ENCODE measurements at places on chromosomes 2 and 18.

GRCh38 chr18:48548011-48548771 is 9.4 kb downstream of the CTIF start:
- DNase-seq: no peak

GRCh38 chr2:144378551-144378950 is 141.4 kb downstream of the ZEB2 start:
- DNase-seq: no peak

DNA sequence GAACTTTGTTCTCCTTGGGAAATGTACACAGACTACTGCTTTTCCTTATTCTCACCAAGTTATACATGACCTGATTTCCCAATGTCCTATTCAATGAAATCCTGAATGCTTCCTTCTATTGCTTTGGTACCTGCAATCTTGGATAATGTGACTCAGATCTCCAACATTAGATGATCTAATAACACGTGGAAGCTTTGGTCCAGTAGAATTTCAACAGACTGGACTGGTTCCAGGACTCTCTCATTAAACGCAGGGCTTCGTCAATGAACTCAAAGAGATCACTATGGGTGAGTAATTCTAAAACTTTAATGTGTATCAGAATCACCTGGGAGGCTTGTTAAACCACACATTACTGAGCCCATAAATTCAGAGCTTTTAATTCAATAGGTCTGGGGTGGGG is 413.6 kb upstream of the KCNH7 start:
- no peak for DNase-seq

- DNase-seq: no peak
Measured at GRCh38 chr2:36190097-36190496, 165.5 kb upstream of the CRIM1 start.

- DNase-seq: no peak
Measured at GRCh38 chr2:228224410-228224809, 42.9 kb upstream of the SPHKAP start.

DNA sequence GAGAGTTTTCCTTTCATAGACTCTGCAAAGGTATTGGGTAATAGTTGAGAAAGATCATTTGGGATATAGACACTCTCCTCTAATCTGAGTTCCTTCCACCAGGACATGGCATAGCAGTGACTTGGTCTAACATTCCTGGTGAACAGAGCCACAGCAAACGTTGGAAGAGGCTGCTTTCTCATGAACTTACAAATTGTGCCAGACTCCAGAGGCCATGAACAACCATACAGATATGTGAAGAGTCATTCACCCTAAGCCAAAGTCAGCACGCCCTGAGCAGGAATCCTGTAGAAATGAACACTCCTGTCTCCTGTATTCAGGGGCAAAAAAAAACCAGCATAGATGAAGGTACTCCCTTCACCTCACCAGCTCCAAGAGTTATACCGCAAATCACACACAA is 152.8 kb downstream of the TMEM18 start:
- no peak for DNase-seq

- DNase-seq: no peak
Measured at GRCh38 chr2:158460632-158461297, 4.0 kb downstream of the PKP4 start.

DNA sequence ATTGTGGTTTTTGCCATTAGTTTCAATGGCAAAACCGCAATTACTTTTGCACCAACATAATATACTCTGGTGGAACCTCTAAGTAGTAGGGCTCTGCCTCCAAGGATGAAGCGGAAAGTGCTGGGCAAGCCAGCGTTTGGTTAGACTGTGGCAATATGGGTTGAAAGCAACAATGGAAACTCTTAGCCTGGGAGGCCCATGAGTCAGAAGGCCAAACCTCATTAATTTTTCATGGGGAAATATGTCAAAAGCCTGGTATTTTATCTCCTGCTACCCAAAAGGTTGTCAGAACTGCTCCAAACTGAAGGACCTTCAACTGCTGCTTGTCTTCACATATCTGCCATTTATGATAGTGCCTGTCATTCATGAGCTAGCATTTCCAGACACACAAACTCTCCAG is 179.1 kb upstream of the CYP26B1 start:
- no peak for DNase-seq

DNA sequence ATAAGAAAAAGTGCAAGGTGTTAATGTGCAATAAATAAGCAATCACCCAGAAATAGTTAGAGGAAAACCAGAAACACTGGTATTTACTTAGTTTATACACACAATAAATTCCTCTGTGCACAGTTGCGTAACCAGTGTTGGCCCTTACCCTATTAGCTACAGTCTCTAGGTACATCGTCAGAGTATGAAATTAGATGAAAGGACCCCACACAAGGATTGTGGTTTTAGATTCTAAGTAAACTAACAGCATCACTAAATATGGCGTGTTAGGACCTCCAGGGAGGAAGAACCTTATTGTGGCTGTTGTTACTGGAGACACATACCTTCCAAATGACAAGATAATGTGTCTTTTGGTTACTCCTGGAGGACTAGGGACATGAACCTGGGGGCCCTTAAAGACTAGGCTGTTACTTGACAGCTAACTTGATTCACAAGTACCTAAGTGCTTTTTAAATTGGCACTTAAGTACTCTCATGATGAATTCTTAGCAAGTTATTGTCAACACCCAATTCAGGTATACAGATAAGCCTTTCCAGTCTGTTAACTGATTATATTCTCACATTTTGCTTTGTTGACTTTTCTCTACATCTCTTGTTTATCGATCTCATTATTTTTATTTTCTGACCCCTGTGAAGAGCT is 115.3 kb downstream of the FEZ2 start:
- no peak for DNase-seq

DNA sequence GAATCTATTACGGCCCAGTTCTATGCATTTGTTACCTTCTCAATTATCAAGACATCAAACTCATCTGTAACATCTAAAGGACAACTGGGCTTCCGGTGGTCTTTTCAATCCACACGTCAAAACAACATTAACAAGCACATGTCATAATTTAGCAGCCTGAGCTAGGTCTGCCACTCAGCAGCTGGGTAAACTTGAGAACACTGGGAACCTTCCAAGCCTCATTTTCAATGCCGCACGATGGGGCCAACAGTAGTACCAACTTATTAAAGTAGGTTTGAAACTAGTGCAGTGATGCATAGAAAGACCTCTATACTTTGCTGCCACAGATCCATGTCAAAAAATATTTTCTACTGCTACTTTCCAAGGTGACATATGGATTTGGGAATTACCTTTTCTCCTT is 60.4 kb downstream of the COL4A4 start:
- DNase-seq: no peak

DNA sequence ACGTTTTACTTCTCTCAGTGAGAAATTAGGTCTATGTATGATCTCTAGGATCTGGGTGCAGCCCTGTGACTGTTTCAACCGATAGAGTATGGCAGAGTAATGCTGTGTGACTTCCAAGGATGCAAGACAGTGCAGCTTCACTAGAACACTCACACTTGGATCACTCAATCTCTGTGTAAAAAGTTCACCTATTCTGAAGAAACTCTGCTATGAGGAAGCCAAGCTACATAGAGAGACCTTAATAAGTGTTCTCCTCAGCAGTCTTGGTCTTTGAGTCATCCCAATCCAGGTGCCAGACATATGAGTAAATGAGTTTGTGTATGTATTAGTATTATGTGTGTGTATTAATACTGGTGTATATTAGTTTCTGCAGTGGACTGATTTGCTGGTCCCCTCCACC is 335.0 kb downstream of the NR4A2 start:
- DNase-seq: no peak

GRCh38 chr2:101025561-101025960 is 23.5 kb downstream of the RPL31 start:
- DNase-seq: no peak

- DNase-seq: no peak
Measured at GRCh38 chr18:73503326-73503725, 635.5 kb upstream of the NETO1 start.
